ENCODE measurements at places on chromosomes 5 and 9.

DNA sequence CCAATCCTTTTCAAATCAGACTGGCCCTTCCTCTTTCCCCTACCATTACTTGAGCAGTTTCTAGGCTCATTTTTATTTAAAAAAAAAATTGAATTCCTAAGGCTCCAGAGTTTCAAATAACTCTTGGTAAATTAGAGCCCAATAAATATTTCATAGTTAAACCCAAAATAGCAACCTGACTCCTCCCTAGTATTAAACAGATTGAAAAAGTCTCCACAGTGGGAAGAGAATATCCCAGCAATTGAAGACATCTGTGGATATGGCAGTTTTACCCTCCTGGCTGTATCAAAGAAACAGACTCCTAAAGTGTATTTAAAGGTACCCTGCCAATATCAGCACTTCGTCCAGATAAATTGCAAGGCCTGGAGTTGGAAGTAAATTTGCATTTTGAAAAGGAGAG is 52.7 kb upstream of the GDNF start:
- DNase-seq, result no peak

GRCh38 chr5:39019254-39019653 is 54.9 kb downstream of the RICTOR start:
- no peak for DNase-seq

DNA sequence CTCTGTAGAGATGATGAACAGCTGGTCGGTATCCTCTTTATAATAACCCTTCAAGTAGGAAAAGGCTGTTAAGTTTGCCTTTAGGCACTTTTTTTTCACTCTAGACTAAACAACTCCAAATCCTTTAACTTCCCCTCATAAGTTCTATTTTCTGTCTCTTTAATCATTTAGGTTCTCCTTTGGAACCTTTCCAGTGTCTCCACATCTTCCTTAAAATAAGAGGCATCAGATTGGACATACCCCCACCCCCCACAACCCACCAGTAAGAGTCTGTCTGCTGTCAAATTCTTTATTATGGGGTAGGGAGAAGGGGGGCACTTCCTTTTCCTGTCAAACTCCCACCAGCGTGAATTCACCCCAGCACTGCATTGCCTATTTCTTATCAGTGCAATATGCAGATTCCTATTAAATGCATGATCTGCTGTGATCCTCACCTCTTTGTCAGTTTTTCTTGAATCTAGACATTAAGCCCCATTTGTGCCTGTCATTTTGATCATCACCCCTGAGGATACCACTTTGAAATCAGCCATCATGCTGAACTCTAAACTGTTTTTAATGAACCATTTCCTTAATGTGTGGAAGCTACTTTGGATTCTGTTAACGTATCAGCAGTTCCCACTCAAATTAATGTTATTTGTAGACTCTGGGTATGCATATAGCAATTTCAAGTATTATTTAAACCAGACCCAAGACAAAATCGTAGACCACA is 212.2 kb downstream of the PDZD2 start:
- DNase-seq, result no peak

DNA sequence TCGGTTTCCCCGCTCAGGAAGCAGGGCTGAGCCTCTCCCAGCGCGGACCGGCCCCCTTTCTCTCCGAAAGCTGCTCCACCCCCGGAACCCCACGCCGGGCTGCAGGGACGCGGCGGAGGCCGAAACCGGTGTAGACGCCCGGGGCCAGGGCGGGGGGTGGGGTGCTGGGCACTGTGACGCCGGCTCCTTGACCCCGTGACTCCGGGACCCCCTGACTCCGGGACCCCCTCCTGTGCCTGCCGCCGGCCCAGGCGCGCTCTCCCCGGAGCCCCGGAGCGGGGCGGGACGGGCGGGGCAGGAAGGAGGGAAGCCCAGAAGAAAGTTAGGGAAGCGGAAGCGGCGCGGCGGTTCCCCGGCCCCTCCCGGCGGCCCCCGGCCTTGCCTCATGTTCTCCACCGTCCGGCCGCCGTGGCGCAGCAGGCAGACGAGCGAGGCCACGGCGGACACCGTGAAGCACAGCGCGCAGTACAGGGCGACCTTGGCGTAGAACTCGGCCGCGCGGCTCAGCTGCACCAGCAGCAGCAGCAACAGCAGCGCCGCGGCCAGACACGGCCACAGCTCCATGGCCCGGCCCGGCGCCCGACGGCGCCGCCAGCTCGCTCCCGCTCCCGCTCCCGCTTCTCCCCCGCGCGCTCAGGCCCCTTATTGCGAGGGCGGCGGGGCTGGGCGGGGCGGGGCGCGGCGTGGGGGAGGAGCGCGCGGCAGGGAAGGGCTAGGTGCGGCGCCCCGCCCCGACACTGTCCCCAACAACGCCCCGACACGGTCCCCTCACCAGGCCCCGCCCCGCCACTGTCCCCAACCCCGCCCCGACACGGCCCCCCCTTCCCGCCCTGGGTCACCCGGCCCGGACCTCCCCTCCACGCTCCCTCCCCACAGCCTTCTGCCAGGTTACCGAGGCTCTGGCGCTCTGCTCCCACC is at the start of gene AGPAT2:
Gene AGPAT2 (minus strand): TSS at position 664 of the 918 bp plus-strand sequence. CDS start 100 bp downstream, at position 564.
- peak; percentile 68 for DNase-seq

DNA sequence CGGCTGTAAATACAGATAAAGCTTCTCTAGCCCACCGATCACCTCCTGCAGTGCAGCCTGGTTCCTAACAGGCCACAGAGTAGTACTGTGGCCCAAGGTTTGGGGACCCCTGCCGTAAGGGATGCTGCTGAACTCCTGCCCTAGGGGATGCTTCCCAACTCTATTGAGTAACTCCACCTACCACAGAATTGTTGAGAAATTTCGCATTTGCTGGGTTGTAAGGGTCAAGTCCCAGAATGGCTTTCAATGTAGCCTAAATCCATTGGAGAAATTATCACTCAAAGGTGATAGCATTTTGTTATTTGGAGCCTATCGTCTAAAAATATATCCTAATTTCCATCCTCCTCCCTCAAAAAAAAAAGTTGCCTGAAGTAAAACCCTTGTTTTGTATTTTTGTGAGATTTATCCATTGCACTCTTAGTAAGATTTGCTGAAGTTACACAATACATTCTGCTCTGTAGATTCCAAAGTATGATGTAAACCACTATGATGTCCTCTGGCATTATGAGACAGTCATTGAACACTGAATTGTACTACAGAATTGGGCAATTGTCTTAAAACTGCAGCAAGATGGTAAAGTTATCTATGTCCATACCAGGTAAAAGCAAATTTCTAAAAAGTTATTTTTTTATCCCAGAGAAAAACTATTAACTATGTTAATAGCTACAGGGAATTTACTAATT is 14.0 kb downstream of the ACTBL2 start:
- DNase-seq, result no peak

- no peak for DNase-seq
These were observed 26.5 kb upstream of the MTMR12 start for GRCh38 chr5:32339198-32339597.

DNA sequence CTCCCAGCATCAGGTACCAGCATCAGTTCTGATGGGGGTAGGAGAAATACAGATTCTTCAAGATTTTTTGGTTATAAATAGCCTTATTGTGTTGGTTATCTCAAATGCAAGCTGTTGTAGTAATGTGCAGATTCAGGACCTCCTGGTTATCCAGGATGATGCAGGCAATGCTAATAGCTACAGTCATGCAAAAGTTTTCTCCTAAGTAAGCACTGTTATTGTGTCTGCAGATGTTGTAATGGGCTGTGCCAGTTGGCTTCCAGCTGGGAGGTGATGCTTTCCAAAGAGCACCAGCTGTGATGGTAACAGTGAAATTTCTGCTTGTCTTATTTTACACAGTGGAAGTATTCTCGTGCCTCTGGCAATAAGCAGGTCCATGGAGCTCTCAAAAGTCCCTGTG is 719.2 kb upstream of the CTNND2 start:
- no peak for DNase-seq

DNA sequence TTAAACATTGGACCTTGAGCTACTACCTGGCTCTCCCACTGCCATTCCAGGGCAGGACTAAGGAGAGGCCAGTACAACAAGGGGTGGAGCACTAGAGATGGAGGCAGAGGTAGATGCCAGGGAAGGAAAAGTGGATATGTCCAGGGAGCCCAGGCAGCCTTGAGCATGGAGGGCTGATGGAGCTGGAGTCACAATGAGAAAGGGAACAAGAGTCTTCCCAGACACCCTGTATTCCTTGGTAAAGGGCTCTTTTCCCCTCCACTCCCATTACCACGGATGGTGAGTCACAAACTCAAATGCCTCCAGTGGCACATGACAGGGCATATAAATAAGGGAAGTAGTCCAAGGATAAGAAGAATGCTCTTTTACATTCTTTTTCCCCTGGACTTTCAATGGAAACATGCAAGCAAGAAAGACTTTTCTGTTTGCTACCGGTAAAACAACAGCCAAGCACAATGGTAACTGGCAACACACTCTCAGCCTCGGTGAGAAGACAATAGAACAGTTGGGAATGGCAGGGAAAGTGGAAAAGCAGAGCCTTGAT is 16.7 kb downstream of the ERAP1 start:
- no peak for DNase-seq

DNA sequence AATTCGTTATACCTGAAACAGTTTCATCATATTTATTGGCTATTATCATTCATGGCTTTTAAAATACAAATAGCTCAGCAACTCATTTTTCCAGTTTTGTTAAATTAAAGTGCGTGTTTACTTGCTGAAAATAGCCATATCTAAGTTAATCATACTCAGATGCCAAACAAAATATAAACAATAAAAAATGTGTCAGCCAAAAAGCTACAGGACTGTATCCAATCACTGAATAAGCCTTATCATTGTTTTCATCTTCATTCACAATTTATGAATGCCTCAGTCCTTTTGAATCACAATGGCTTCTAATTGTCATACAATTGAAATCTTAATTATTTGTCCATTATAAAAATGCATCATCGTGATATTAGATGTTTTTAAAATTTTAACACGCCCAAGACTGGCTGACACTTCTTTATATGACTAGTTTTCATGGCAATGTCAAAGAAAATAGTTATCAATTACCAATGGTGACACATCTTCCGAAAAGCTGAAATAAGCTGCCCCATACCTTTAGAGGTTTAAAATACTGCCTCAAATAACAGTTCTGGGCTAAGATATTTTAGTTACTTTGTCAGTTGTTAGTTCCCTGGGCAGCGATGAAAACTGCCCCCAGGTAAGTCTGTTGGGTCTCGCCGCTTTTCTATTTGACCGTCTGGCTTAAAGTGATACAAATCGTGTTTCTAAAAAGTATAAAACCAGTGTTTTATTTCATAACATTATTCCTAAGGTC is 1.8 kb downstream of the NFIB start:
- no peak for DNase-seq

GRCh38 chr5:73883646-73884045 is 257.6 kb downstream of the ARHGEF28 start:
- no peak for DNase-seq

DNA sequence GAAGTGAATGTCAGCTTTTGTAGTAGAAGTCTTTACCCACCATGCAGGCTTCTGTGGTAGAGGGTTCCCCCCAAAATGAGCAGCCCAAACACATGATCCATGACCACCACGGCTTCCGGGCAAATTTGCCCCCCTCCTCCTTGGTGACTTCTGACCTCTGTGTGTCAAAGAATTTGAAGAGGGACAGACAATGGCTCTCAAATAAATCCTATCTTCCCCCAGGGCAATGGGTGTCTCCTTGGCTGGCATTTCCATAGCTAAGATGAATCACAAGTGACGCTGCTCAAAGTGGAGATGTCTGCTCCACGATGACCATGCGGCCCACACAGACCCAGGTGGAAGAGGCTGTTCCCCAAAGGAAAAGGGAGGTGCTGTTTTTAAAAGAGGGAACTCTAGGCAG is 30.2 kb upstream of the BOD1 start:
- DNase-seq, result no peak

DNA sequence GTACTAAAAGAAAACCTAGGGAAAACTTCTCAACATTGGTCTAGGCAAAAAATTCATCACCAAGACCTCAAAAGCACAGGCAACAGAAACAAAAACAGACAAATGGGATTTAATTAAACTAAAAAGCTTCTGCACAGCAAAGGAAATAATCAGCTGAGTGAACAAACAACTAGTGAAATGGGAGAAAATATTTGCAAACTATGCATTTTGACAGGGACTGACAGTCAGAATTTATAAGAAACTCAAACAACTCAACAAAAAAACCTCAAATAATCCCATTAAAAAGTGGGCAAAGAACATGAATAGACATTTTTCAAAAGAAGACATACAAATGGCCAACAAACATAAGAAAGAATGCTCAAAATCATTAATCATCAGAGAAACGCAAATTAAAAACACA is 189.4 kb downstream of the AUH start:
- DNase-seq, result no peak

- no peak for DNase-seq
These were observed 37.3 kb downstream of the INSYN2B start for GRCh38 chr5:169943026-169943425.

DNA sequence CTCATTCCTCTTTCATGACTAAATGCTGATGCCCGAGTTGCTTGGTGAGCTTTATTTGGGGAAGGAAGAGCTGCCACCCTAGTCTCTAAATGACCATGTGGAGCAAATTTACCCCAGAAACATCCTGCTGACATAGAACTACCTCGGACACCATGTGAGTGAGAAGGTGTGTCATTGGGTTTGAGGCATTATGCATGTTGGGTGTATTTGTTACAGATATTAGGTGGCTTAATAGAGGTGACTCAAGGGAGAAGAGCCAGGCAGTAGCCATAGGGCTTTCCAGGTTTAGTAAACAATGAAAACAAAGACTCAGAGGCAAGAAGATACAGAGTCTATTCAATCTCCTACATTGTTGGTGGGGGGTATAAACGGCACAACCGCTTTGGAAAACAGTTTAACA is 581.5 kb downstream of the CCDC171 start:
- DNase-seq, result no peak

- no peak for DNase-seq
These were observed 328.3 kb downstream of the TMEM167A start for GRCh38 chr5:82748688-82749460.

- DNase-seq, result no peak
These were observed 68.2 kb upstream of the NR4A3 start for GRCh38 chr9:99753436-99753835.

DNA sequence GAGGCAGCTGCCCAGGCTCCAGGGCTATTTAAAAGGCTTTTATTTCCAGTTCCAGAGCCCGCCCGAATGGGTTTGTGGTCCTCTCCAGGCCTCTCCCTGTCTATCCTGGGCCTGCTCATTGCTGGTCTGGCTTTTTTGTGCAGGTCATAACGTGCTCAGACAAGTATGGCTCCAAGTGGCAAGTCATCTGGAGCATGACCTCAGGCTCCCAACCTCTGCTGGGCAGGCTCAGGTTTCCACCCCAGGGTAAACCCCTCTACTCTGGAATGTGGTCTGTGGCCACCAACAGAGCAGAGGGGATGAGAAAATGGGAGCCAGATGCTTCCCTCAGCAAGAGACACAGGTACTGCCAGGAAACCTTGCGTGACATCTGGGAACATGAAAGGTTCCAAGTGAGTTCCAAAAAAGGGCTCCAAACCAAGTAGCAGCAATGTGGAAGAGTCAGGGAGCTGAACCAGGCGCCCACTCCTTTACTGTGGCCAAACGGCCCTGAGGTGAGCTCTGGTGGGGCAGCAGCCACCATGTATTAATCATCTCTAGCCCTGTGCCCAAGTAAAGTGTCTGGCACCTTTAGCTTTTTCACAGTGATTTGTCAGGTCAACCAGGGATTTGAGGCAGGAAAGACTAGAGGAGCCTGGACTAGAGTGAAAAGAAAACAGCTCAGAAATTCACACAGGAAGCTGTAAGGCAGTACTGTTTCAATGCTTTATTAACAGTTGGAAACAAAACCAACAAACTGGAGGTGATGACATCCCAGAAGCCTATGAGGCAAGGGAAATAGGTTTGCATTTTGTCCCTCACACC is 25.7 kb downstream of the PCDHGC5 start:
- no peak for DNase-seq

GRCh38 chr9:14312719-14313377 is 1.1 kb downstream of the NFIB start:
- no peak for DNase-seq

- DNase-seq, result no peak
These were observed 1247.9 kb upstream of the ACO1 start for GRCh38 chr9:31136524-31136923.
